ENCODE measurements at places on chromosomes 1 and 21. TPM values are rescaled to one million over a fixed set of nuclear protein-coding genes. Genes with fewer than 3 reads are reported as not detected.

Gene LRRC39
- 3.3 TPM for polyA plus RNA-seq

DNA sequence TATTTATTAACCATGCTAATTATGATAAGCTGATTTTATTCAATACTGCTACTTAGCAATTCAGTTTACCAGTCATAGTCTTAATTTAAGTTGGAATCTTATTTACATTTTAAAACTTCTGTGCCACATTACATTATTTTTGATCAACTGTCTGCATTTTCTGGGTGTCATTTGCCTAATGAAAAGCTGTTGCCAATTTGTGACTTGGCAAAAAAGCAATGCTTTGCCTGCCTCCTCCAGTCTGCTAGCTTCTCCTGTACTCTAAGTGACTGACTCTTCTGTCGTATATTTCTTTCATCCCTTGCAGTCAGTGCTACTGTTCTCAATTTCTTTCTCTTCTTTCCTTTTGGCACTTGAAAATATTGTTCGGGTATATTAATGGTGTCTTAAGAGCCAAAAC, 5.6 kb upstream of the IVNS1ABP start:
- DNase-seq, result no peak

Gene ATP6V1G3
- 3.2 TPM for polyA plus RNA-seq

Gene PLA2G2F
- polyA plus RNA-seq, result 0.64 TPM

- DNase-seq, result no peak
Observed at GRCh38 chr1:205326812-205327466, 5.4 kb upstream of the NUAK2 start.

- DNase-seq, result no peak
Observed at GRCh38 chr1:160708801-160709200, 2.8 kb downstream of the CD48 start.

- no peak for DNase-seq
Observed at GRCh38 chr1:3530086-3530925, 75.8 kb downstream of the ARHGEF16 start.

Gene USP21
- polyA plus RNA-seq, result 52.5 TPM

DNA sequence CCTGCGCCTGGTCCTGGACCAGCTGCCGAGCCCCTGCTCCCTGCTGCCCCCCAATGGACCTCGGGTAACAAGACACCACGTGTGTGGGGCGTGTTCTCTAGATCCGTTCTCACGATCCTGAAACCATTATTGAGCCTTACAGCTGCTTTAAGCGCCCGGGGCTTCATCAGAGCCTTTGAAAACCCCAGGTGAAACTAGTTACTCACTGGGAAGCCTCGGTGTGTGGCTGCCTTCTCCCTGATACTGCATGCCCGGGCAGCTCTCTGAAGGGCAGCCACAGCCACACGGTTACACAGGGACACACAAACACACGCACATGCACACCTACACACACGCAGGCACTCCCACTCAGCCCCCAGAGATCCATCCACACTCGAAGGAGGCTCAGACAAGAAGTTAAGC, 5.3 kb downstream of the HES2 start:
- DNase-seq, result no peak

GRCh38 chr1:212269306-212269705, 15.9 kb upstream of the PPP2R5A start:
- DNase-seq, result no peak

DNA sequence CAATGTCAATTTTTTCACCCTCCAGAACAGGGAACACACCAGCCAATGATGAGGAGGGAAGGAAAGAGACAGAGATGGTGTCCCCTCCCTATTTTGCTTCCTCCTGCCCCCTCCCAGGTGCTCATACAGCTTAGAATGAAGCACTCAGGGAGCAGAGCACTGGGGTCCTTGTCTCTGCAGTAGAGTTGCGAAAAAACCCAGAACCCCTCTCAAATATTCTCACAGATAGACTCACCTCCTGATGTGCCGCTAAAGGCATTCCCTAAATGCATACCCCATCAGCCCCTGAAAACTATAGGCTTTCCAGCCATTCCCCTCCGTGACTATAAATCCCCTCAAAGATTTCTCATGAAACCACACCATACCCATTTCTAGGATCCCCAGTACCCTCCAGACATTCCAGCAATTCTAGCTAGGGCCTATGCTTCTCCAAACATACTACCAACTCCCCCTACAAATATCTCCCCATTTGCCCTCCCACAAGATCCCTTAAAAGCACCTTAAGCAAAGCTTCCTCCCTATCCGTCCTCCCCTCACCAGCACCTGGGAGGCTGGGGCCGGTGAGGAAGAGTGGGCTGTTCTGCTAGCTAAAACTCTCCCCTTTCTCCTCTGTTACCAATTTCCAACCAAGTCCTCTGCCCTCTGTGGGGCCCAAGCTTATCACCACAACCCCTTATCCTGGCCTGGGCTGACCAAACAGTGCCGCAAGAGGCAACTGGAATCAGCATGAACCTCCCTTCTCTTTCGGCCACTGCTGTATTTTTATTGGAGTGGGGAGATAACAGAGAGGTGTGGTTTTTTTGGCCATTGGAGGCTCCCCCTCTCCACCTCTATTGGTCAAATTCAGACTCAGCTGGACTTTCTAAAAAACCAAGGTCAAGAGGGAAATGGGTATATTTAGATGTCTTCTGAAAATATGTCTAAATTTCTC, 54.7 kb downstream of the RHBG start:
- no peak for DNase-seq

DNA sequence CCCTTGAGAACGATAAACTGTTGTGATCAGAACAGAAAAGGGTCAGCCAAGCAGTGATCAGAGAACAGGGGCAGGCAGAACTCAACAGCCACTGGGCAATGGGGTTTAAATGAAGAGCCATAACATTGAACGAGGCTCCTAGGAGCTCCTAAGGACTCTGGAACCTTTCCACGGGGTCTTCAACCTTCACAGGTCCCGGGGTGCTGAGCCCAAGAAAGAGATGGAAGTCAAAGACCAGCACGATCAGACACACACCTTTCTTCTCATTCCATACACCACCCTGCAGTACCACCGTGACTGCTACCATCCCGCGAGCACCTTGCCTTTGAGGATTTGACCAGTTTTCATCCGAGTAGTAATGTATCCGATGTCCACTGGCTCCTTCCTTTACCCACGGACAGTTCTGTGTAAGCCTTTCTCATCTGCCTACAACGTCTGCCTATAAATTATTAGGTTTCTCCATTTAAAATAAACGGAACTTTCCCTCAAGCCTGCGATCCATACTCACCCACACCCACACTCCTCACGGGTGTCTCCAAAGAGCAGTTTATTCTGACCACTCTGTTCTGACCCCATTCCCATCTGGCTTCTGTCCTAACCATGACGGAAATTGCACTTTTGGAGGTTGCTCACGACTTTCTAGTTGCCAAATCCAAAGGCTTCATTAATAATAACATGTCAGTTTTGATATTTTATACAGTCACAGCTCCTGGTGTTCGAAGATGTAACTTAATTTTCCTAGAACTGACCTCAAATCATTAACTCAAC, 16.8 kb upstream of the HHAT start:
- DNase-seq, result no peak

Gene CENPL
- 12.6 TPM for polyA plus RNA-seq

DNA sequence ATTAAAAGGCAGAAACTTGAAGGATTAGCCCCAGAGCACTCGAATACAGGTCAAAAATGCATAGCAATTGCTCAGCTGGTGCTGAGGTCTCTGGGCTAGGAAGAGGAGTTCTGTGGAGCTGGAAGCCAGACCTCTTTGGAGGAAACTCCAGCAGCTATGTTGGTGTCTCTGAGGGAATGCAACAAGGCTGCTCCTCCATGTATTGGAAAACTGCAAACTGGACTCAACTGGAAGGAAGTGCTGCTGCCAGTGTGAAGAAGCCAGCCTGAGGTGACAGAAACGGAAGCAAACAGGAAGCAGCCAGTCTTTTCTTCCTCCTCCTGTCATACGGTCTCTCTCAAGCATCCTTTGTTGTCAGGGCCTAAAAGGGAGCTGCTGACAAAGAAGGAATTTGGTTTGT, 233.4 kb upstream of the FGGY start:
- no peak for DNase-seq

Gene KRTAP21-2
- polyA plus RNA-seq, result not detected

Gene ASPM
- polyA plus RNA-seq, result 23.6 TPM

- no peak for DNase-seq
Observed at GRCh38 chr1:27544834-27545233, 54.9 kb upstream of the WASF2 start.

Gene HFM1
- polyA plus RNA-seq, result 5.2 TPM

Gene CNR2
- polyA plus RNA-seq, result 0.14 TPM

Gene TMEM183A
- polyA plus RNA-seq, result 73.3 TPM

- peak; percentile 17 for DNase-seq
Observed at GRCh38 chr1:248841702-248842395, 3.8 kb downstream of the ZNF672 start.

DNA sequence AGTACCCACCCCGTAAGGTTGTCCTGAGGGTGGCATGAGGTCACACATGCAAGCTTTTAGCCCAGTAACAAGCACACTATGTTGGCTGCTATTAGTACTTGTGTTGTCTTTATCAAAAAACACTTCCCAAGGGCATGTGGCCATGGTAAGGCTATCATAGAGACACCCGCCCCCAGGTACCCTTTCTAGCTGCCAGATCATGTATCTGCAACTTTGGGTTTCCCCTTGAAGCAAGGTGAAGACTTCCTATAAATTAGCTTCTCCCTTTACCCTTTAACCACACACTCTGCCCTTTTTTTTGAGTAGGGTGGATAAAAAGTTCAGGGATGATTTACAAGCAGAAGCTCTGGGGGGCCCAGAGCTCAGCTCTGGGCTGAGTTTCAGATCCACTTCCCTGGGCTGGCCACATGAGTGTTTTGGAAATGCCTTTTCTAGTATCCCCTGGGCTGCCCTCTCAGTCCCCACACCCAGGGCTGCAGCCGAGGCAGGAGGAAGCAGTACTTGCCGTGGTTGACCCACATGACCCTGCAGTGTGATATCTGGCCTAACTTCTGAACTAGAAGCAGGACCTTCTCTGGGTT, 2.0 kb downstream of the ZDHHC18 start:
- DNase-seq, result no peak

- DNase-seq, result no peak
Observed at GRCh38 chr1:36515315-36516138, 32.8 kb upstream of the CSF3R start.

GRCh38 chr1:25703041-25703440, 86.5 kb downstream of the MAN1C1 start:
- DNase-seq, result no peak

- no peak for DNase-seq
Observed at GRCh38 chr1:248811514-248812490, 13.9 kb downstream of the SH3BP5L start.

Gene ACTA1
- 10.4 TPM for polyA plus RNA-seq

- DNase-seq, result no peak
Observed at GRCh38 chr1:91712393-91712792, 173.6 kb downstream of the TGFBR3 start.

- no peak for DNase-seq
Observed at GRCh38 chr1:202616355-202616915, 93.8 kb downstream of the SYT2 start.

DNA sequence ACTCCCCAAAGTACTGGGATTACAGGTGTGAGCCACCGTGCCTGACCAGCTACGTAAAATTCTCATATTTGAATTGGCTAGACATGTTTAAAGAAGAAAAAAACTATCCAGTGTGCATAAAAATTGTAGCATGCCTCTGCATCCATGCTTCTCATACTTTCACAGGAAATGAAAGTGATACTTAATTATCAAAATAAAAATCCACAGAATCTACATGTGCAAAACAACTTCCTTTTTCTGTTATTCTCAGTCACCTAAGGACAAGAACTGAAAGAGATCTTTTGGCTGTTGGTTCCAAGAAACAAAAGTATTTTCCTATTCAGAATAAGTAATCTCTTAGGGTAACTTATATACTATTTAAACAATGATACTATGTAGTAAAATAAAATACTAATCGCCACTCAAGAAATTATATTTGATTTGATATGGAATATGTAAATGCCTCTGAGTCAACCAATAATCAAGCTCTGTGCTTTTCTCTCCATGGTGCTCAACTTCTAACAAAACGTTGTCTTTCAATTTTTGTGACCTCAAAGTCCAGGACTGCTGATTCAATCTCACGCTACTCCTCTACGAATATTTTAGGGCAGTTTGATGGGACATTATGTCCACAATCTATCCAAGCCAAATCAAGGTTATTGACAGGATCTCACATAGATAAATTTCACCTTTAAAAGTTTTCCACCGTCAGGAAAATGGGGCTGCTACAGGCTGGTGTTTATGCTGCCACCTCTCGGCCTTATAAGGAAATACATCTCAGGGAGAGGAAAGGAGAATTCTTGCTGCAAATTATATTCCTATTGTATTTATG, 102.7 kb downstream of the ZNF281 start:
- no peak for DNase-seq
